Uterus (tissue), 4 donors: ENCODE measurements at places on chromosomes 5 and 9. TPM values are rescaled to one million over a fixed set of nuclear protein-coding genes. Genes with fewer than 3 reads are reported as not detected.

DNA sequence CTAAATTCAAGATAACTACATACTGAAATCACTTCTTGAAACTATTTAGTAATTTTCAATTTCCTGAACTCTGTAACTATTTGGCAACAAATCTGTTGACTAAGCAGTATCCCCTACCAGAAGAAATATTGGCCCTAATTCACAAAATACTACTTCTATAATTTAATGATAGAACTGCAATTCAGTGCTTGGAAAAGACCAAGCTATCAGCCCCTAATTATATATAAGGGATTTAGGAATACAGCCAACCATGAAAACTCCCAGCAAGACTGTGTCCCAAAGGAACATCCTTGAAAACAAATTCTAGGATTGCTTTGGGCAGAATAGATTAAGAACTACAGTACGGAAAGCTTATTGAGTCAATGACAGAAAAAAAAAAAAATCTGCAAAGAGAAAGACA is 169.2 kb downstream of the RAB3C start:
- no peaks in the 10 kb centered on the region for H3K36me3 ChIP-seq
- H3K4me3 ChIP-seq = no peak overlapping the region
- no peaks in the 10 kb centered on the region for H3K27me3 ChIP-seq
- H3K27ac ChIP-seq = no peak overlapping the region
- no peak for DNase-seq

DNA sequence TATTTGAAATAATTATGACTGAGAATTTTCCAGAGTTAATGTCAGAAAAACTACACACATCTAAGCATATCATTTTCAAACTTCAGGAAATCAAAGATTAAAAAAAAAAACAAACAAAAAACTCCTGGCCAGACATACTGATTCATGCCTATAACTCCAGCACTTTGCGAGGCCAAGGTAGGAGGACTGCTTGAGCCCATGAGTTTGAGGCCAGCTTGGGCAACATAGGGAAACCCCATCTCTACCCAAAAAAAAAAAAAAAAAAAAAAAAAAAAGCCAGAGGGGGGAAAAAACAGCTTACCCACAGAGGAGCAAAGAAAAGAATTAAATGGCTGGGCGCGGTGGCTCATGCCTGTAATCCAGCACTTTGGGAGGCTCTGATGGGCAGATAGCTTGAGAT is 22.4 kb downstream of the EFCAB9 start:
- no peaks in the 10 kb centered on the region for H3K4me1 ChIP-seq
- H3K27ac ChIP-seq = no peak overlapping the region
- no peak for DNase-seq

DNA sequence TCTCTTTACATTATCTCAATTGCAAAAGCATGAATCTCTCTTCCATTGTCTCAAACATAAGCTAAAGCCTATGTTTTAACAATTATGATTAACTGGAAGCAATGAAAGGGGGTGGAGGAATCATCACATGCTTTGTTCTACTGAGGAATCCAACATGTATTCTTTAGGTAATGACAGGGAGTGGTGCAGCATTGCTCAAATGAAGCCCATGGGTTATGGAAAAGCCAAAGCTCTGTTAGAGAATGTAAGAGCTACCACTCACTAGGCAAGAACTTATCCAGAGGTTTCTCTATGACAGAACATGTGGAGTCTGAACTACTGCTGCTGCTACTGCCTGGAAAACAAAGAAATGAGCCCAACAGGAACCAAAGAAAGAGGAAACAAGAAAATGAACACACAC is 28.7 kb downstream of the KIF3A start:
- no peak overlapping the region for H3K27ac ChIP-seq
- no peak for DNase-seq
- H3K4me3 ChIP-seq = no peak overlapping the region
- H3K4me1 ChIP-seq = no peaks in the 10 kb centered on the region
- H3K27me3 ChIP-seq = no peaks in the 10 kb centered on the region
- H3K36me3 ChIP-seq = no peaks in the 10 kb centered on the region

DNA sequence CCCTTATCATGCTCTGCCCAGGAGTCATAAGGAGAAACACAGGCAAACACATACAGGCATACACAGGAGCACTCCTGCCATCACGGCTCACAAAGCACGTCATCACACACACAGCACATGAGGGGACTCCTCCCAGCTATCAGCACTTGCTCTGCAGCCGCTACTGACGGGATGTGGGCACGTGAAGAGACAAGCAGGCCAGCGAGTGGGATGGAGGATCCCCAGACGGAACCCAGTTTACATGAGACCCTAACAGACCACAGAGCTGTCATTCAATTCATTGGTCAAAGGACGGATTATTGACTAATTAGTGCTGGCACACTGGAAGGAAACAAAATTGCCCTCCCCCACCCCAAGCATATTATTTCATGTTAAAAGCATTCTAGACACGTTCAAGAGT is 53.6 kb downstream of the SEMA4D start:
- H3K27me3 ChIP-seq = no peaks in the 10 kb centered on the region
- no peak for DNase-seq
- H3K4me1 ChIP-seq = no peaks in the 10 kb centered on the region

- H3K27ac ChIP-seq = no peak overlapping the region
- no peaks in the 10 kb centered on the region for H3K36me3 ChIP-seq
- H3K27me3 ChIP-seq = no peaks in the 10 kb centered on the region
These were observed 34.6 kb downstream of the HABP4 start for GRCh38 chr9:96484521-96484931.

- H3K27me3 ChIP-seq = no peaks in the 10 kb centered on the region
- no peaks in the 10 kb centered on the region for H3K4me1 ChIP-seq
- no peaks in the 10 kb centered on the region for H3K36me3 ChIP-seq
- no peak overlapping the region for H3K4me3 ChIP-seq
- no peak for DNase-seq
These were observed 134.4 kb upstream of the RAI14 start for GRCh38 chr5:34521628-34522290.

DNA sequence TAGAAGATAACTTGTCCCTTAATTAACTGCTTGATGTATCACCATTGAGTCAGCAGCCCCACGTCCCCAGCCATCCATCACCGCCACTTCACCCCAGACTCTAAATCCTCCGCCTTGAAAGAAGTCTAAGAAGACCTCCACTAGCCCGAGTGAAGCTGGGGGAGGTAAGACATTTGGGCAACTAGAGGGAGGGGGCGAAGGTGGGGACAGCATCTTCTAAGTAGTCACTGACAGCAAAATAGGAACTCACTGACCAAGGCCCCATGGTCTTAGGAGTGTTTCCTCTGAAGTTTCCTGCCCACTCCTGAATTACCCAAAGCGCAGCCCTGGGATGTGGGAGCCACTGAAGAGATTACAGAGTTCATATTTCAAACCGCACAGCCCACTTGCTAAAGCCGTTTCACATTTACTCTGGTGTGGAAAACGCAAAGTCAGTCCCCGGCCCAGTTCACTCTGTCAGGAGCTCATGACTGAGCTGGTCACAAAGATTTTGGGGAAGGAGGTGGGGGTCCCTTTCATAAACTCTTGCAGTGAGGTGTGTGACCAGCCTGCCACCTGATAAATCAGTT is 107.4 kb downstream of the LHFPL2 start:
- no peaks in the 10 kb centered on the region for H3K36me3 ChIP-seq
- H3K4me1 ChIP-seq = peaks cover 5% of the 10 kb centered on the region
- H3K27ac ChIP-seq = peak overlapping the region; percentile 22
- no peak overlapping the region for H3K4me3 ChIP-seq
- DNase-seq = no peak
- H3K27me3 ChIP-seq = no peaks in the 10 kb centered on the region

GRCh38 chr5:79702606-79703380 is 13.2 kb downstream of the CMYA5 start:
- H3K27ac ChIP-seq = no peak overlapping the region
- no peak for DNase-seq
- no peaks in the 10 kb centered on the region for H3K36me3 ChIP-seq
- no peak overlapping the region for H3K4me3 ChIP-seq

- no peak overlapping the region for H3K27ac ChIP-seq
- DNase-seq = no peak
- no peaks in the 10 kb centered on the region for H3K4me1 ChIP-seq
- no peaks in the 10 kb centered on the region for H3K36me3 ChIP-seq
- H3K4me3 ChIP-seq = no peak overlapping the region
These were observed 110.9 kb downstream of the FOXD1 start for GRCh38 chr5:73337586-73338255.

DNA sequence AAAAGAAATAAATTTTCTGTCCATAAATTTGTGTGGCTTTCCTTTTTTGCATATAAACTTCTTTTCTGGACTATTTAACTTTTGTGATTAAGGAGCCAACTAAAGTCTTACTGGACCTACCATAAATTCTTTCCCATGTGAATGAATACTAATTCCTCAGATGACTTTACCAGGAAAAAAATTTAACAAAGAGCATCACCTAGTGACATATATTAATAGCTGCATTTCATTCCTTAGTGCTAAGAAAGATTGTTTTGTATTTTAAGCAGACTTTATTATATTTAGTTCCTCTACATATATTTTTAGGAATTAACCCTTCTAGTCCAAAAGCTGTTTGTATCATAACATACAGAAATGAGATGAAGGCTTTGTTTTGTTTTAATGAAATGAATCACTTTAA is 64.4 kb downstream of the C9orf85 start:
- no peaks in the 10 kb centered on the region for H3K27me3 ChIP-seq
- H3K4me3 ChIP-seq = no peak overlapping the region

GRCh38 chr9:31078175-31078574 is 1306.3 kb upstream of the ACO1 start:
- H3K36me3 ChIP-seq = no peaks in the 10 kb centered on the region
- H3K27me3 ChIP-seq = no peaks in the 10 kb centered on the region
- DNase-seq = no peak

DNA sequence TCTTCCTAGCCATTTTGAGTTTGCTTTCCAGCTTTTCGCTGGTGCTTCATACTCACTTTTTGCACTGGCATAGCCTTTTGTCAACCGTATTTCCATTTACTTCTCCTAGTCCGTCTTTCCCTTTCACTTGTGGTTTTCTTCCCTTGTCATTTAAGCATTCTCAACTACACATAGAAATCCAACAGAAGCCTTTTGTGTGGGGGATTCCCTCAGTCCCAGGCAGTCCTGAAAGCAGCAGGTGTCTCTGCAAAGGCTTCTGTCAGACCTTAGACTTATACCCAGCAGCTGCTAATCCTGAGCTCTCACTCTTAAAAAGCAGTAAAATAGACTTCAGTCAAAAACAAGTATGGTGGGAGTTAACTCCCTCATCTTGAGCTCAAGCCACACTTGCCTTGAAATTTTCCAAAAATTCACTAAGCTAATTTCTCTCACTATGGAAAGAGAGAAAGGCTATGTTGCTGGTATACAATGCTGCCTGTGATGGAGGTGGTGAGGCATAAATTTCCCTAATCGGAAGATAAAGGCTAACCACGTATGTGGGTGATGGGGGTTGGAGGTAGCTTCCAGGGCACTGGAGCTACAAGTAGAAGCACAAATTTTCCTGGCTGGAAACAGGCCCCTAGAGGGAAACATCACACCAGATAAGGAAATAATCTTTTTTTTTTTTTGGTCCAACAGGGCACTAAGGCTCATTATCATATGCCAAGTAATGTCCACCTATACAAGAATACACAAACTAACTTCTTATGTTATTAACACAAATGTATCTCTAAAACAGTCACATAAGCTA is 34.8 kb upstream of the IFNK start:
- no peak for DNase-seq
- H3K27ac ChIP-seq = peak overlapping the region; percentile 10
- no peaks in the 10 kb centered on the region for H3K27me3 ChIP-seq

DNA sequence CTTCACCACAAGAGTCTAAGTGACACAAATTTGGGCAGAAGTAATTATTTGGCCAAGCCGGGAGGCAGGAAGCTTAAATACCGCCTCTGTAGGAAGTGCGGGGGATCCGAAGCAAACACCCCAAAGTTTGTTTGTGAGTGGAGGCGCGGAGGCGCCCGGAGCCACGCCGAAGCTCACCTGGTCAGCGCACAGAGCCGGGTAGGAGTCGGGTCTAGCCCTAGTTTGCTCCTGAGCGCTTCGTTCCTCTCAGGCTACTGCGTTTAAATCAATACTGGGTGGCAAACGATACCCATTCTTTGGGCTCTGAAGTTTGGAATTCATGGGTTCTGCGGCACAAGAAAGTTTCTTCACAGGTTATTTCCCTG is 855 bp downstream of the MCC start:
- no peaks in the 10 kb centered on the region for H3K36me3 ChIP-seq
- H3K4me1 ChIP-seq = no peaks in the 10 kb centered on the region
- H3K27me3 ChIP-seq = no peaks in the 10 kb centered on the region
- no peak for DNase-seq

DNA sequence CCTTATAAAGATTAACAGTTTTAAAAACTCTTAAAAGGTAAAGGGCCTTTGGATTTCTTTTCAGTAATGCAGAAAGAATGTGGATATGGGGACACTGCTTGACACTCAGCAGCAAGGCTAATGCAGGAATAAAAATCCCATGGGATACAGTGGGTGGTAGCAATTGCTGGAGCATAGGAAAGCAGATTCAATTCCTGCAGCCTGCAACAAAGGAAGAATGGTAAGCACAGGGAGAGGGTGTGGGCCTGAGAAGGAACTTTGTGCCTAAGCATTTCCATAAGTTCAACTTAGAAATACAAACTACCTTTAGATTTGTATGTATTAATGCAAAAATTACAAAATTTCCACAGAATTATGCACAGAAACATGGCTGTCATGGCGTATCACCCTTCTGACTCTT is 65.8 kb upstream of the CDK5RAP2 start:
- no peaks in the 10 kb centered on the region for H3K4me1 ChIP-seq
- no peak for DNase-seq
- H3K4me3 ChIP-seq = no peak overlapping the region

- no peak overlapping the region for H3K4me3 ChIP-seq
- H3K27me3 ChIP-seq = no peaks in the 10 kb centered on the region
- DNase-seq = no peak
- no peak overlapping the region for H3K27ac ChIP-seq
- no peaks in the 10 kb centered on the region for H3K4me1 ChIP-seq
These were observed 157.9 kb upstream of the ALDH1B1 start for GRCh38 chr9:38234479-38235170.

DNA sequence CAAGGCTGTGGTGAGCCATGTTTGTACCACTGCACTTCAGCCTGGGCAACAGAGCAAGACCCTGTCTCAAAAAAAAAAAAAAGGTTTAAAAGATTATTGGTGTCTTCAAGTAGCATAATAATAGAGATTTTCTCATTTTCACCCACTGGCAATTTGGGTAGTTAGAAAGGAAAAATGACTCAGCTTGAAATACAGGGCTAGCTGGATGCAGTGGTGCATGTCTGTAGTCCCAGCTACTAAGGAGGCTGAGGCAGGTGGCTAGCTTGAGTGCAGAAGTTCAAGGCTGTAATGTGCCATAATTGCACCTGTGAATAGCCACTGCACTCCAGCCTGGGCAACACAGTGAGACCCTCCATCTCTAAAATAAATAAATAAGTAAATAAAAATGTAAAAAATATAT is 111.1 kb downstream of the ARRDC3 start:
- H3K36me3 ChIP-seq = no peaks in the 10 kb centered on the region
- no peaks in the 10 kb centered on the region for H3K4me1 ChIP-seq
- H3K27me3 ChIP-seq = no peaks in the 10 kb centered on the region
- no peak overlapping the region for H3K27ac ChIP-seq

RNF208 gene
- not detected for total RNA-seq

LCN1 gene
- total RNA-seq = not detected

ARL14EPL gene
- total RNA-seq = not detected

SHOC1 gene
- 0.28 TPM for total RNA-seq

RNF183 gene
- 0.82 TPM for total RNA-seq

PCDHGA2 gene
- 10.5 TPM for total RNA-seq

HAVCR2 gene
- total RNA-seq = 5.5 TPM

HARS1 gene
- total RNA-seq = 20.3 TPM

PCA3 gene
- total RNA-seq = not detected
